ENCODE measurements at places on chromosomes 5 and 9.

DNA sequence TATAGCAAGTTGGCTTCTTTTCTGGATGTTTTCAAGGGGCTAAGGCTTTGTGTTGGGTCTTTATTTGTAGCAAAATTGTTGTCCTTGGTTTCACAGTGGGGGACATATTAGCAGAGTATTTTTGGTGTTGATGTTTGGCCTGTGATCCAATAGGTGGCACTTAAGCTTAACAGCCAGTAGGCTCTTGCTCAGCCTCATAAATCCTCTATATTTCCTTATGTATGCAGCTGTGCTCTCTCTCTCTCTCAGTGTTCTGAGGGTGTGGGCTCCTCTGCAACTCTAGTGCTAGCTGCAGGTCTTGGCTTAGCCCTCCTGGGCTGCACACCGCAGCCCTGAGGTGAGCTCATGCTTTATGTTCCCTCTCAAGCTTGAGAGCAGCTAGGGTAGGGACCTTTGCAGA, 195.0 kb upstream of the GHR start:
- no peak for ATAC-seq

DNA sequence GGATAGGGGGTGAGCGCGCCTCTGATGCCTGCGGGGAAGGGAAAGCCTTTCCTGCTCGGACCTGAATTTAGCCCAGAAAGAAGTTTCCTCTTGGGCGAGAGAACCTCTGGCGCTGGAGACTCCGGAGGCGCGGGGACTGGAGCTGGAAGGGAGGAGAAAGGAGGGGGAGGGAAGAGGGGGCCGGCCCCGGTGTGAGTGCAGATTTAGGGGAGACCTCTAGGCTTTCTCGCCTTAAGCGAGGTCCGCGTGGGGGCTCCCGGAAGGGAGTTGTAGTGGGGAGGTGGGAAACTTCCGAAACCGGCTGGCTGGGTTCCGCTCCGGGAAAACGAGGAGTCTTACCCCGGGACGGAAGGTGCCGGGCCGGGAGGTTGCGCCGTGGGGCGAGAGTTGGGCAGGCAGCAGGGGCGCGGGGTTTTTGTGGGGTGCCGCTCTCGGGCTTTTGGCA, 1.3 kb downstream of the PCSK5 start:
- ATAC-seq, result no peak

GRCh38 chr9:124419832-124420489, 4.7 kb upstream of the PSMB7 start:
- ATAC-seq, result no peak

DNA sequence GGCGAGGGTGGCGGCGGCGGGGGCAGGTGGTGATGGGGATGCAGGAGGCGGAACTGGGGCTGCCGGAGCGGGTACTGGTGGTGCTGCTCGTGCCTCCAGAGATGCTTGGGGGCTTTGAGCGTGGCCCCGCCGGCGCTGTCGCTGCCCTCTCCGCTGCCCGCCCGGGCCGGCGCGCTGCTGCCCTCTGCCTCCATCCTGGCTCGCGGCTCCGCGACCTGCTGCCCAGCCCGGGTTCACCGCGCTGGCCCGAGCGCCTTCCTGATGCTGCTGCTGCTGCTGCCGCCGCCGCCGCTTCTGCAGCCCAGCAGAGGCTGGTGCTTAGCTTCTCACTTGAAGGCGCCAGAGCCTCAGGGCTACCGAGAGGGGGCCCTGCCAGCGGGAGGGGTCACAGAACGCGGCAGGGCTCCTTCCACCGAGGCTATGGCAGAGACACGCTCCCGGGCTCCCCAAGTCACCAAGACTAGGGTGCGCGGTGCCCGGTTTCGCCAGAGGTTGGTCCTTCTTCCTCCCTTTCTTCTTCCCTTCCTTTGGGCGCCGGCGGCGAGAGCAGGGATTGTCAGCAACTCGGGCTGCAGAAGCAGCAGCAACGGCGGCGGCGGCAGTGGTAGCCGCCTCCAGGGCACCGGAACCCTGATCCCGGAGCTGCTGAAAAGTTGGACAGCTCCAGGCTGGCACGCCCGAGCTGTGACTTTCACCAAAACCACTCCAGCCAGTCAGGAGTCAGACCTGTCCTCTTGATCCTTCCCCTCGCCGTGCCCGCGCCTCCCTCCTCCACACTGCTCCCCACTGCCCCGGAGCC, at the start of gene PDE4D:
PDE4D (minus strand) TSS at position 298 of the 799 bp plus-strand sequence.
- ATAC-seq, result peak; percentile 46

DNA sequence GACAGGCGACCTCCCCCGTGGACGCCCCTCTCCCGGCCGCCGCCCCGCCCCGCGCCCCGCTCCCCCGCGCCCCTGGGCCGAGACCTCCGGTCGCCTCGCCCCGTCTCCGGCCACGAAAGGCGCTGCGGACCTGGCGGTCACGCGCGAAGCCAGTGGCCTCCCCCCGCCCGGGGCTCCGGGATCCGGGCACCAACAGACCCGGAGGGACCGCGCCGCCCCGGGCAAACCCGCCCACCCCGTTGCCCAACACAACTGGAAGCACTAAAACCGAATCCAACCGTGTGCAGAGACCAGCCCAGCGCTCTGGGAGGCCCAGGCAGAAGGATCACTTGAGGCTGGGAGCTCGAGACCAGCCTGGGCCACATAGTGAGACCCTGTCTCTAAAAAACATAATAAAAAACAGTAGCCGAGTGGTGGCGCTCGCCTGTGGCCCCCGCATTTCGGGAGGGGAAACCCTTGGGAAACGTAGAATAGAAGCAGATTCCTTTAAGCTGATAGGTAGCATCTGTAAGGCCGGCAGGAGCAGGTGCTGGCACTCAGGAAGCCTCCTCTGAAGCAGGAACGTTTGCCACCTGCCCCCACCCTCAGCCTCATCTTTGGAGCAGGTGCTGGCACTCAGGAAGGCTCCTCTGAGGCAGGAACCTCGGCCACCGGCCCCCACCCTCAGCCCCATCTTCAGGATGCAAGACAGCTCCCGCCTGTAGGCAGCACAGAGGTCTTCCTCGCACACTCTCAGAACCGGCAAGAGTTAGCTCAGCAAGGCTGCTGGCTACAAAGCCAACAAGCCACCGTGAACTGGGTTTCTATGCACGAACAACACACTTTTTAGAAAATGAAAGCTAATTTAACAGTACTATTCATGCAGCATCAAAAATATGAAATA, 4.6 kb upstream of the SLC9A3 start:
- ATAC-seq, result no peak

DNA sequence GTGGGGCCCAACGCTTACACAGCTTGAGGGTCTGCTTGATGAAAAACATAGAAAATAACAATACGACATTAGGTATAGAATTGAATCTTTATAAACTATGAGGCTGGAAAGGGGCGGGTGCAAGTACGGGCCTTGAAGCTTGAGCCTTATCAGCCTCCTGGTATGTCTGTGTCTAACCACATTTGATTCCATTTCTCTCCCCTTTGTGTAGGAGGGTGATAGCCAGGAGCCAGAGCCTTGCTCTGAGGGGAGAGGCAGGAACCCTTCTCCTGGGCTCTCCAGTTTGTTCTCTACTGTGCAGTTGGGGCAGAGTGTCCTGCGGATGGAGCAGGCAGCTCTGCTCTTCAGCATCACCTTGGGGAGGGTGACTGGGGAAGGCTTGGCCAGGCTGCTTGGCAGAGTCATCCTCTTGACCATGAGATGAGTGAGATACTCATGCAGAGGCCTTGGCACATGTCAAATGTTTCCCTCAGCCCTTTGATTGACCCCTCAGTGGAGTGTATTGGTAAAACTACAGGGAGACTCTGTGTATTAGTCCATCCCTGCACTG, 153.5 kb downstream of the SEMA6A start:
- ATAC-seq, result no peak

DNA sequence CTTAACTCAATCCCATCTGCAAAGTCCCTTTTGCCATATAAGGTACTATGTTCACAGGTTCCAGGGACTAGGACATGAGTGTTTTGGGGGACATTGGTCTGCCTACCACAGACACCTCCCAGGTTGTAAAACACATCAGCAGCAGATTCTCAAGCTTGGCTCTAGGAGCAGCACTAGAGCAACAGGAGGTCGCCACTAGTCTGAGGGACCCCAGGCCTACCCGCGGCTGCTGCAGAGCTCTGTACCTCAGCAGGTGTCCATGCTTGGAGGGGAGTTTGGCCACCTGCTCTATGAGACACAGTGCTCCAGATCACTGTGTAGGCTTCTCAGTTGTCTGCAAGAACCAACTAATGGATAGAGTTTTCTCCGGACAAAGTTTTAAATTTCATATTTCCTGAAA, 262.2 kb upstream of the ARRDC3 start:
- ATAC-seq, result peak; percentile 55

DNA sequence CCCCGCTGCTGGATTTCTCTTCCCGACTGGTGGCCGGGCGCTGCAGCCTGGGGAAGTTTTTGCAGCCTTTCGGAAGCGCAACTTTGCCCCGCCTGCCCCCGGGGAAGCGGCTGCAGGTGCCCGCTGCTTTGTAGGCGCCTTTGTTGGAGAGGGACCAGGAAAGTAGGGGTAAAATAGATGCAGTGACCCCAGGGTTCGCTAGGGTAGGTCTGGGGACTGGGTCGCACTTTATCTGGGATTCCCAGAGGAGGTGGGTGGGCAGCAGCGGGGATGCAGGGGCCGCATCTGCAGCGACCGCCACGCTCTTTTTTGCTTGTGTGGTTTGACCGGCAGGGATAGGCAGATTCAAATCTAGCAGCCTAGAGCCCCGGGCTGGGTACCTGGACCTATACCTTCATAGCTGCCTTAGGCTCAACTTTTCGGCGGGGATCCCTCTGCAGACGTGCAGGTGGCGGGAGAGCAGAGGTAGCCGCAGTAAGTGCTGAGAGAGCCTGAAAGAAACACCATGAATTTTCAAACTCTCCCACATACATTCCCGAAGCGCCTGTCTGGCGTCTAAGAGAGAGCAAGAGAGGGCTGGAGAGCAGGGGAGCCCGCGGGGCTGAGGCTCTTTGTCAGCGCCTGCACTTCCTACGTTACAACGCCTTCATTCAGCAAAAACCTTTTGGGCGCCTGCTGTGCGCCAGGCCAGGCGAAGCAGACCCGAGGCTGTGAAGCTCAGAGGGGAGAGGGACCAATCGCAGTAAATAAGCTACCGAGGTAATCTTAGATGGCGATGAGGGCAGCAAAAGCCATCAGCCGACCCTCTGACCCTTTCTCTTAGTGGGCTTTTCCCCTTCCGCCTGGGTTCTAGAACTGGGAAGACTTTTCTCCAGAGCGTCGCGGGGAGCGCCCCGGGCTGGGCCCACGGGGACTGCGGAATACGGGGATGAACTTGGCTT, 642 bp downstream of the SV2C start:
- ATAC-seq, result no peak

GRCh38 chr9:8863069-8863468, 1063.5 kb upstream of the DMAC1 start:
- ATAC-seq, result no peak

- ATAC-seq, result peak; percentile 20
Observed at GRCh38 chr5:157566902-157567489, 8.6 kb downstream of the ADAM19 start.

DNA sequence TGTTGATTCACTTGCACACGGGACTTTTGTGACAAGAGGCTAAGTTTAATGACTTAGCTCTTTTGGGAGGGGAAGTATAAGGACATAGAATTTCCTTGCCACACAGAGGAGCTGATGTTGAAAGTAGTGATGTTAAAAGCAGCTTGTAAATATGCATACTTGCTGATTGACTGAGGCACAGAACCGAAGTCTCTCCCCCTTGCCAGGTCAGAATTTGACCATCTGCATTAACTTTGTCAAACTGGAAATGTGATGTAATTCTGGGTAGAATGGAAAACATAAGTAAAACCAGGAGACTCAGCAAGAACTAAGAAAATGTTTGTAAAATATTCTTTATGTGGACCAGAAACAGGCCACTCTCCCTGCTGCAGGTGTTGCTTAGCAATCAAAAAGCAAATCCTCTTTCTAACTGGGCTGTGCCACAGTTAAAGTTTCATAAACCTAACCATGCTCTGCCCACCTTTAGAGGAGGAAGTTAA, 284.2 kb downstream of the NR3C1 start:
- ATAC-seq, result peak; percentile 61

DNA sequence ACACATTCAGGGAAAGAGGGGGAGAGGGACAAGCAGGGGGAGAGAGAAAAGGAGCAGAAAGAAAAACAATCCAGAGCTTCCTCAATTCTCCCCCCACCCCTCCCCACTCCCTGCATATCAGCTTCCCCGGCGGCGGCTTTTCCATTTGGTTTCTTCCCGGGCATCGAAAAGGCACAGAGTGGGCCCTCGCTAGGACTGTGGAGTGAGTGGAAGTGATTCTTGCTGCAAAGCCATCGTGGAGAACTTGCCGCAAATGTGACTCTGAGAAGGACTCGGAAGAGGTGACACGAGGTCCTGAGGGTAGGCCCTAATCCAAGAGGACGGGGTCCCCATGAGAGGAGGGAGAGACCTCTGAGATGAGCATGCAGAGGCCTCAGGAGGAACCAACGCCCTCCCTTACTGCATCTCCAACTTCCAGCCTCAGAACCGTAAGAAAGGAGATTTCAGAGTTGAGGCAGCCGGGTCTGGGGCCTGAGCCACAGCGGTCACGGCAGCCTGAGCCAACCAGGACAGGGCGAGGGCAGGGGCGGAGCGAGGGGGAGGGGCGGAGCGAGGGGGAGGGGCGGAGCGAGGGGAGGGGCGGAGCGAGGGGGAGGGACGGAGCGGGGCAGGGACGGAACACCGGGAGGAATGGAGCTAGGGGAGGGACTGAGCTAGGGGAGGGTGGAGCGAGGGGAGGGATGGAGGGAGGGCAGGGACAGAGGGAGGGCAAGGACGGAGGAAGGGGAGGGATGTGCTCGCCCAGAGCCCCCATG, 21.2 kb upstream of the SARDH start:
- ATAC-seq, result no peak

- peak; percentile 98 for ATAC-seq
Observed at GRCh38 chr5:54610197-54610944, 92.8 kb downstream of the SNX18 start.

- no peak for ATAC-seq
Observed at GRCh38 chr5:94621763-94622162, 3.3 kb downstream of the SLF1 start.
